ENCODE measurements at places on chromosomes 16 and 17.
A peak's percentile ranks its signal among the peaks of the same experiment; 100 is the strongest.

DNA sequence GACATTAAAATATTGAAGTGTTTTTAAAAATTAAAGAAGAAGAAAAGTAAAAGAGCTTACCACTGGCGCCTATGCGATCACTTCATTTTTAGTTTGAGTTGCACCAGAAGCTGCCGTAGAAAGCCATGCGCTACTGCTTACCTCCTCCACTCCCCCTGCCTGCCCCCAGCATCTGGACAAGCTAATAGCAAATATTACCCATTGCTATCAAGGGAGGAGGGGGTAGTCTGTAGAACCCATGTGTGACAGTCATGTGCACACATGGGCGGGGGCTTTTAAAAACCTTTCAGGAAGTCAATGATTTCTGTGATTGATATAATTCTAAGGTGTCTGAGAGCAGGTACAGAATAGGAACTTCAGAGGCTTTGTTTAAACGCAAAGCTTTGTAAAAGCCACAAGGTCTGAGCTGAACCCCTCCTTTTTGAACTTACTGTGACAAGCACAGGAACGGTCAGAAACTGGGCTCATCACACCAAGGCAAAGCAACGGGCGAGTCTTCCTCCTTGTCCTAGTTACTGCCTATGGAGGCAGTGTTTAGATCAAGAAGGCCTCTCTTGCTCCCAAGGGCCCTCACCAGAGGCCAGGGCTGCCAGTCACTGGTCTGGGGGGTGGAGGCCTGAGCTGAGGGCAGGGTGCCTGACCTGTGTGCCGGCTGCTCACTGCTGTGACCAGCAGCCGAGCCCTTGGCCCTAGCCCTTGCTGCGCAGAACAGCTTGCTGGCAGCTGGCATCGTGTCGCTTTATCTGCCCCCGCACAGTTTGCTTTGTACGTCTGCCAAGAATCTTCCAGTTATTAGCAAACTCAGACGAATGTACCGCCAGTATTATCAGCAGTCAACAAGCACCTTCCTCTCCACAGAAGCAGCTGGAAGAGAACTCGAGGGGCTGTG lies 15.0 kb downstream of the GINS2 start:
- DNase-seq = peak; percentile 13

- no peak for DNase-seq
Observed at GRCh38 chr17:47641202-47641601, 8.5 kb upstream of the KPNB1 start.

DNA sequence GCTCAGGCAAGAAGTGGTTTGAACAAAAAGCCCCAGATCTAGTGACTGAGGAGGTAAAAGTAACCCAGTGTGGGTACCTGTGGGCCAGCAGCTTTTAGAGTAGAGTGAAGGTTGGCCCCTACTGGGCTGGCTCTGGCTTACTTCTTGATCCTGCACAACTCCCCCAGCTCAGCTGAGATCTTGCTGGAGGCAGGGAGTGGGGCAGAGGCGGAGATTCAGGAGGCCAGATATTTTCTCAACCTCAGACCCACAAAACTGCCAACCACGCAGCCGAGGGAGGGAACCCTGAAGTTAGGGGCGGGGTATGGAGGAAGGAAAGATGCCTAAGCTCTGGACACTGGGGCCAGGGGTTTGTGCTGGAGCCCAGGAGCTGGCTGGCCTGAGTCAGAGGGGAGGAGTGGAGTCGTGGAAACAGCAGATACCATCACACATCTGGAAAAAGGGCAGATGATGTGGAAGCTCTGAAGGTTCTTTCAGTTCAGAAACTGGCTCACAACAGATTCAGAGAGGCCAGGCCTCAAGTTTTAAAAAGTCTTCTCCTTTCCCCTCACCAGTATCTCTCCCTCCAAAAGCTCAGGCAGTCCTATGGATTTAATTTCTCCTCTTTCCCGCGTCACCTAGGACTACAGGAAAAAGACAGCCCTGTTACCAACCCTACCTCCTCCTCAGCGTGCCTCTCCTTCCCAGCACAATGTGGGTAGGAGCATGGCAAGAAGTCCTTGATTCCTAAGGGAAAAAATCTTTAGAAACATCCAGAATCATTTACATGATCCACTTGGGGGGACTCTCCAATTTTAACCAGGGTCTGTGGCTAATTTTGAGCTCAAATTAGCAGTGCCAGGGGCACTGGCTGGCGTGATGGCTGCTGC lies 48.1 kb downstream of the MYO18A start:
- DNase-seq = no peak

- DNase-seq = no peak
Observed at GRCh38 chr16:83137894-83138293, 511.1 kb downstream of the CDH13 start.

- no peak for DNase-seq
Observed at GRCh38 chr17:33140413-33141099, 148.9 kb downstream of the SPACA3 start.

- no peak for DNase-seq
Observed at GRCh38 chr17:66704858-66705520, 129.9 kb upstream of the CACNG5 start.

DNA sequence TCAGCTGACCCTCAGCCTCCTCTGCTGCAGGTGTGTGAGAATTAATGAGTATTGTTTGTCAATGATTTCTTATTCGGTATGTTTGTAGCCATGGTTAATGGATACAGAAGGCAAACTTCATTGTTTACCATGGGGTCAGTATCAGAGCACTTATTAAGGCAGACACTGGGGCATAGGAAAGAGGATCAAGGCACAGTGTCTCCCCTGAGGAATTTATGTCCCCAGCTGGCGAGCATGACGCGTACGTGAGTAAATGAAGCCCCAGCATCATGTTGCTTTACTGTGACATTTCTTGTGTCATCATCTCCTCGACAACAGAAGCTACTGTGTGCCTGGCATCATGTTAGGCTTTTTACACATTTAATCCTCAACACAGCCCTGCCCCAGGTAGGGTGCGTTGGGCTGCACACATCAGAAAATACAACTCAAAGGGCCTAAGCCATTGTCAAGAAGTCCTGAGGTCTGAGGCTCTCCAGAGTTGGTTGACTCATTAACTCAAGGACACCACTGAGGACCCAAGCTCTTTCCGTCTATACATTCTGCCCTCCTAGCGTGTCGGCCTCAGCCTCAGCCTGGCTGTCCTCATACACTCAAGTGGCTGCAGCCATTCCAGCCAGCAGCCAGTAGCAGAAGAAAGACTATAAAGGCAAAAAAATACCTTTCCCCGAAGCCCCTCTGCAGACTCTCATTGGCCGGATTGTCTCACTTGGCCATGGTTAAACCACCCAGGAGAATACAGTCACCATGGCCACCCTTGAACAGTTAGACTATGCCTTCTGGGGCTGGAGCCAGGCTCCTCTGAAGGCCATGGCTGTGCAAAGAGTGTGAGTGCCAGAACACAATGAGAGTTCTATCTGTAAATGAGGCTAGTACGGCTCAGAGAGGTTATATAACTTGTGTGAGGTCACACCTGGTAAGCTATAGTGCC lies 13.9 kb upstream of the ZCCHC14 start:
- no peak for DNase-seq

- no peak for DNase-seq
Observed at GRCh38 chr17:30232824-30233427, 2.6 kb downstream of the SLC6A4 start.

DNA sequence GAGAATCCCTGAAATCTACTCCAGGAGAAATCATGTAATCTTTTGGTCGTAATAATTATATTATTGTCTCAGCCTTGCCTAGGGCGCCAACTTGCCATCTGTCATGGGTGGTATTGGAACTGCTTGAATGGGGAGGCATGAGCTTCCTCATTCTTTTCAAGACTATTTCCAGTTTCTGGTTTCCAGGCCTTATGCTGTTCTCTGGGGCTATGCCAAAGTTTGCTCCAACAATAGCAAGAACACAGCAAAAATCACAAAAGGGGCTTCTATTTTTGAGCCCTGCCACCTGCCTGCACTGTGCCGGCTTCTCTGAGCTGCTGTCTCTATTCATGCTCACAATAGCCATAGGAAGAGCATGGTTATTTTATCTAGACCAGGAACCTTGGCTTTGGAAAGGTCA lies 111.7 kb downstream of the SPECC1 start:
- peak; percentile 61 for DNase-seq

DNA sequence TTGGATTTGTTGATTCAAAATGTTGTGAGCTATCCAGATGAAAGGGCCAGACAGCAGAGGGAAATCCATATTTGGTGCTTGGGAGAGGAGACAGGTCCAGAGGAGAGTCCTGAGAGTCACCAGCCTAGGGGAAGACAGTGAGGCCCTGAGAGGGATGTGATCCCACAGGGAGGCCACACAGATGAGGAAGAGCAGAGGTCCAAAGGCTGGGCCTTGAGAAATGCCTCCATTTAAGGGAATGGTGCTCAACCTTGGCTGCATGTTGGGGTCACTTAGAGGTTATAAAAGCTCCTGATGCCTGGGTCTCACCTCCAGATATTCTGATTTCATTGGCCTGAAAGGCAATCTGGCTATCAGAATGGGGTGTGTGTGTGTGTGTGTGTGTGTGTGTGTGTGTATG lies 194.9 kb downstream of the UTP18 start:
- no peak for DNase-seq

- DNase-seq = no peak
Observed at GRCh38 chr16:55543472-55543871, 23.0 kb upstream of the CAPNS2 start.

GRCh38 chr17:64599187-64599676 lies 62.9 kb downstream of the SMURF2 start:
- DNase-seq = no peak

DNA sequence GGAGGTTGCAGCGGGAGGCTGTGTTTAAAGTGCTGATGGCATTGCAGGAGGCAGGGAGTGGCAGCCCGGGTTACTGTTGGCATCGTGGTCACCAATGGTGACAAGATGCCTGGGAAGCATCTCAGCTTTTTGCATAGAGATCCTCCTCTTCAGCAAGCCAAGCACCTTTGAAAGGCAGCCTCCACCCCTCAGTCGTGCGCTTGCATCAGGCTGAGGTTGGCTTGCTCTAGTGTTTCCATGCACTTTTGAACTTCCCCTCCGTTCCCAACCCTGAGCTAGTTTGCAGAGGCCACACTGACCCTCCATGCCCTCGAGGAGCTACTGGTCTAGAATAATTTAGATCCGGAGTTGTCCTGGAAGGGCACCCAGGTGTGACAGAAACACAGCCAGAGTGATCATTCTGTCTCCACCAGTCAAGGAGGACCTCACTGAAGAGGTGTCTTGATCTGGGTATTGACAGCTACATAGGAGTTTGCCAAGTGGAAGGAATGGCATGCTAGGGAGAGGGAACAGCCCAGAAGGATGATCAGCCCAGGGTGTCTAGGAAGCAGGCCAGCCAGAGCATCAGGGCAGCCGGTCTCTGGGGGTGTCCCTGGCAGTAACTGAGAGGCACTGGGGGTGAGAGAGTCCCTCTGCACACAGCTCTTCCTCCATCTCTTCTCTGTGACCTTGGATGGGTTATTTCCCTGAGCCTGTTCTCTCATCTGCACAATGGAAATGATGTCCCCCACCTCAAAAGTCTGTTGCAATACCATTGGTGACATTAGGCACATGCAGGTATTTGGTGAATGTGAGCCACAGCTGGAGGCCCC lies 7.7 kb downstream of the BEAN1 start:
- DNase-seq = no peak

- no peak for DNase-seq
Observed at GRCh38 chr17:73833775-73834488, 189.7 kb upstream of the SDK2 start.

DNA sequence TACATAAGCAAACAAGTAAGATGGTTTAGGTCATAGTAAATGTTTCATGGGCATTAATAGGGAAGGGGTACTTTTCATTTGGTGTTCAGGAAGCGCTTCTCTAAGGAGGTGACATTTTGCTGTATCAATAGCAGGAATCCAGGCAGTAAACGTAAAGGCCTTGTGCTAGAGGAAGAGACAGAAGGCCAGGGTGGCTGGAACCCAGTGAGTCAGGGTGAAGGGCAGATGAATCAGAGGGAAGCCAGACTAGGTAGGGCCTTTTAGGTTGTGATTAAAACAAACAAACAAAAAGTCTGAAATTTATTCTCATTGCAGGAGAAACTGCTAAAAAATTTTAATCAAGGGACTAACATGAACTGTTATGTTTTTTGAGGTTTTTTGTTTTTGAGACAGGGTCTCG lies 6.5 kb downstream of the BMERB1 start:
- DNase-seq = no peak

DNA sequence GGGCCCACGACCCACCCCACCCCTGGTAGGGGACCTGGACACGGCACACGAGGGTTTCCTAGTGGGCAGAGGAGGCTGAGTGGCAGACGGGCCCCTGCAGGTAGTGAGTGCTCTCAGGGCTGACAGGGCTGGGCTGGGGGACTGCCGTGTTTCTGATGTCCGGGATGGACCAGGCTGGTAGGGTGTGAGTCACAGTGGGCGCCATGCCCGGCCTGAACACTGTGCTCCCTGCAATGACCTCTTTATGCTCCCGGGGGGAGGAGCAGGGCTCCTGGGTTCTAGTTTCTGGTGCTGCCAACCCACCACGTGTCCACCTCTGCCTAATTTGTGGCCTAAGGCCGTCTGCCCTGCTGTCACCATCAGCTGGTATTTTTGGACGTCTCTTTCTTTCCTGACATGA lies 26.3 kb downstream of the ARHGAP23 start:
- peak; percentile 89 for DNase-seq

DNA sequence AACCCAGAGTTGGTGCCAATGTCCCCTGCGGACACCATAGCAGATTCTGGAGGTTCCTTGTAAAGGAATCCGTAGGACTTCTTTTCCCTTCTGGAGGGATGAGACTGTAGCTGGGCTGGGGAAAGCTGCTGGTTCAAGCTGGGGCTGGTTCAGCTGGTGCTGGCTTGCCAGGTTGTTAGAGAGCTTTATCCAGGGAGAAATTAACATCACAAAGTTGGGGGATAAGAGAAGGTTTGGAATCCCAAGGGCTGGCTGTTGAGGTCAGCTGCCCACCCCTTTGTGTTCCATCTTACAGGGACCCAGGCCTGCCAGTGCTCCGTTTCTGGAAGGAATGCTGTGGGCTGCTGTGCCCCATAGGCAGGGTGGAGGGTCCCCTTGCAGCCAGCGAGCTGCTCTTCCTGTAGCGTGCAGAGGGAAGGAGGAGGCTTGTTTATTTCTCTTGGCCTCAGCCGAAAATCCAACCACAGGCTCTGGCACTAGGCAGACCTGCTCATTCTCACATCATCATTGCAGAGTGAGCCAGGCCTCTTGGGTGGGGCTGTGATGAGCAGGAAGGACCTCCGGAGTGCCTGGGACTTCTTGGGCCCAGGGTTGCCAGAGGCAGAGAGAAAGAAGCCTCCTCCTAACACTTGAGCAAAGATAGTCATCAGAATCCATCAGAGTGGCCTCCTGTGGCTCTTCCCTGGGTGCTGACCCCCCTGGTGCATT lies 251.1 kb downstream of the SEC14L1 start:
- no peak for DNase-seq

- no peak for DNase-seq
Observed at GRCh38 chr16:57985204-57986181, 14.6 kb upstream of the CNGB1 start.

DNA sequence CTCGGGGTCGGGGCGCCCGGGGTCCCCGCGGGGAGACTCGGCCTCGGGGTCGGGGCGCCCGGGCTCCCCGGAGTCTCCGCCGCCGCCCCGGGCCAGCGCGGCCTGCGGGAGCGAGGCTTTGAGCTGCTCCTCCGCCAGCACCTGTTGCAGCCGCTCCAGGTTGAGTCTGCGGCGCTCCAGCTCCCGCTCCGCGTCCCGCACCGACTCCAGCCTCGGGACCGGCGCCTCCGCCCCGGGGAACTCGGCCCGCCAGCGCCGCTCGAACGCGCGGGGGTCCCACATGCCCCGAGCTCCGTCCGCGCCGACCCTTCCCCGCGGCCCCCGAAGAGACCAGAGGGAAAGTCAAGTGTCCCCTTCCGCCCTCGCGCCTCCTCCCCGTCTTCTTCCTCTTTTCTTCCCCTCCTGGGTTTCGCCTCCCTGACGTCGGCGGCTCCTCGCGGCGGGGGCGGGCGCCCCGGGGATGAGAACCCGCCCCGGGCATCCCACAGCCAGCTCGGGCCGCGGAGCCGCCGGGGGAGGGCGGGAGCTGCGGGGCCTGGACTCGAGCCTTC lies 40.8 kb upstream of the BHLHA9 start:
- no peak for DNase-seq
